ENCODE measurements at places on chromosomes 5 and 9.

GRCh38 chr5:35284364-35284763 lies 54.1 kb upstream of the PRLR start:
- DNase-seq, result no peak

DNA sequence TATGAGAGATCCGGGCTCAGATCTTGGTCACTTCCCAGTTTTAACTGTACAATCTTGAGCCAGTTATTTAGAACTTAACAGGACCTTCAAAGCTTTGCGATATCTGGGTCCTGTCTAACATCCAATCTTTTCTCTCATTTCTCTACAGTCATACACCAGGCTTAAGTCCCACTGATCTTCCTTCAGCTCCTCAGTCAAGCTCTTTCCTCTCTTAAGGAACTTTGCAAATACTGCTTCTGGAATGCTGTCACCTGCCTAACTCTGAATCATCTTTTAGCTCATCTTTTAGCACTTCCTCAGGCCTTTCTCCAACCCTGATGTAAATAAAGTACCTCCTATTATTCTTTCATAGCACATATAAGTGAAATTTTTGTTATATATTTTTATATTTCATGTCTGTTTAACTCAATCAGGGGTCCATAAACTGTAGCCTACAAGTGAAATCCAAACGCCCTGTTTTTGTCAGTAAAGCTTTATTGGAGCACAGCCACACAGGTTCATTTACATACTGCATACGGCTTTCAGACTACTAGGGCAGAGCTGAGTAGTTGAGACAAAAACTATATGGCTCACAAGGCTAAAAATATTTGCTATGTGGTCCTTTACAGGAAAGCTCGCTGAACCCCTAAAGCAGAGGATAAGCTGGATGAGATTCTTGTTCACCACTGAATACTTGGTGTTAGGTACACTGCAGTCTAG lies 63.5 kb downstream of the MEF2C start:
- DNase-seq, result no peak

DNA sequence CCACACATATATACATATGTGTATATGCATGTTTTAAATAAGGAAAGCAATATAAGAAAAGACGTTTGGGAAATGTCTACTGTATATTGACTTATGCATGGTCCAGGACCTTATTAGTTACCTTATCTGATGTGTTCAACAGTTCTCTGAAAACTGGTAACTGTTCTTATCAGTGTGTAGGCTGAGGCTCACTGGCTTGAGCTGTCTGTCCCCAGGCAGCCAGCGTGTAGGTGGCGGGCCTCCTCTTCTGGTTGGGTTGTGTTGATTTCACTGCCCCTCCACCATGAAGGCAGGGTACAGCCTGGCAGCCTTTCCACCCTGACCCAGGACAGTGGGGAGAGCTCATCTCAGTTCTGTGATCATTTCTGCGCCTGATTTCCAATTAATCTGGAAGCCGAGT lies 38.7 kb upstream of the SEMA4D start:
- no peak for DNase-seq

GRCh38 chr5:77353251-77353650 lies 138.9 kb downstream of the WDR41 start:
- DNase-seq, result no peak

DNA sequence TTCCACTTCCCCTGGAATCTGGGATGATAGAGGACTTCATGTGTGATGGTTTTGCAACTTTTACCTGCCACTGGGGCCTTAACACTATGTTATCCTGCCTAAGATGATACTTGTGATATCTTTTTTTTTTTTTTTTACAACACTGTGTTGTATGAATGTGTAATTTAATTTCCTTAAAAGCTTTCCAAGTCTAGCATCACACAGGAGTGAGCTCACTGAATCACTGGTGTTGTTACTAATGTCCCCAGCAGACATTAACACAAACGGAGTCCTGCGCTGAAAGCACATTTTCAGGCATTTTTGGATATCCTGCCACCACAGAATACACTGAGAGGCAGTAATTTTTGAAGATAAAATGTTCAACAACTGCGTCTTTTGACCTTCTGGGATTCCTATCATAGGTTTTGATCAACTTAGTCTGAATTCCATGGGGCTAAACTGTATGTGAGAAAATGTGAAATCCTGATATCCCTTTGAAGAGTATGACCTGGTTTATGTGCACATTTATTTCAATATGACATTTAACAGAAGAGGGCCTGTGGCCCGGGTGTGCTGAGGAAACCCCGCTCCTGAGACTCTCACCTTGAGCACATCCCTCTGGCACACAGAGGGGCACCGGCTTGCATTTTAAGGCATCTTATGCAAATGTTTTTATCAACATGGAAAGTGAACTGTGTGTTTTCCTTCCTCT lies 118.0 kb downstream of the FSTL4 start:
- no peak for DNase-seq

GRCh38 chr9:81083854-81084512 lies 605.4 kb downstream of the TLE1 start:
- DNase-seq, result no peak

- DNase-seq, result no peak
These were observed 26.6 kb downstream of the SKP2 start for GRCh38 chr5:36178524-36178890.

Data from stimulated activated CD4-positive, alpha-beta T cell treated with anti-CD3 and anti-CD28 coated beads, TNF-alpha, amount 100 ng/mL, for 1 hour (primary cell).